ENCODE measurements at places on chromosomes 5 and 9. TPM values are rescaled to one million over a fixed set of nuclear protein-coding genes. Genes with fewer than 3 reads are reported as not detected.

TEX48 gene
- not detected for total RNA-seq

- DNase-seq, result no peak
Measured at GRCh38 chr9:114246558-114246957, 76.3 kb upstream of the ORM1 start.

DNA sequence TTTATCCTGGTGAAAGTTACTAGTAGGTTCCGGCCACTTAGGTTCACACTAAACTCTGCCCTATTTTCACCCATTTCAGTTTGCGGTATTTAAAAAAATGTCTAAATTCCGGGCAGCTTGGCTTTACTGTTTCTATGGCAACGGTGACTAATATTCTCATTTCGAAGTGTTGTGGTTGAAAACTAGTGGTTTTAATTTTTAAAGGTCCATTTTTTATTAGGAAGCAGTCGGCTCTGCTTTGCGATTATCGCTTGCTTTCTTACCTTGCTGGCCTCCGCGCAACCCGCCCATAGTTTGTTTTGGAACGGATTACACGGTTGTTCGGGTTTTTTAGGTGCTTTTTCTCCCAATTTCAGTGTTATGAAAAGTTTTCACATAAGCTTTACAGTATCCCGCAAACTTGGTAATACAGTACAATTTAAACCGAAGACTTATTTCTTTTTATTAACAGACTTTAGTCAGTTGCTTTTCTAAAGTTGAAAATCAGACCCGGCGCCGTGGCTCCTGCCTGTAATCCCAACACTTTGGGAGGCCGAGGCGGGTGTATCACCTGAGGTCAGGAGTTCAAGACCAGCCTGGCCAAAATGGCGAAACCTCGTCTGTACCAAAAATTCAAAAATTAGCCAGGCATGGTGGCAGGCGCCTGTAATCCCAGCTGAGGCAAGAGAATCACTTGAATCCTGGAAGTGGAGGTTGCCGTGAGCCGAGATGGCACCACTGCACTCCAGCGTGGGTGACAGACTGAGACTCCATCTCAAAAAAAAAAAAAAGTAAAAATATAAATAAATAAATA is 1.6 kb downstream of the KDM4C start:
- DNase-seq, result peak; percentile 63

TARS1 gene
- 267 TPM for total RNA-seq

CDO1 gene
- not detected for total RNA-seq

BHMT2 gene
- total RNA-seq, result not detected

Data from A172 (cell line).